ENCODE measurements at places on chromosomes 12 and 14. TPM values are rescaled to one million over a fixed set of nuclear protein-coding genes. Genes with fewer than 3 reads are reported as not detected.

The ANO4 gene
- 0.17 TPM for total RNA-seq

The TGM1 gene
- total RNA-seq = 0.52 TPM

The TMTC1 gene
- total RNA-seq = 108 TPM

The PMEL gene
- total RNA-seq = not detected

The VRTN gene
- not detected for total RNA-seq

- peaks cover 16% of the 10 kb centered on the region for H3K4me1 ChIP-seq
- H3K27me3 ChIP-seq = no peaks in the 10 kb centered on the region
- no peaks in the 10 kb centered on the region for H3K36me3 ChIP-seq
- DNase-seq = no peak
These were observed at the start of gene RASSF9 for GRCh38 chr12:85836197-85837090. Gene RASSF9, minus strand, starts transcription at chr12:85836409. Its CDS starts 208 bp downstream, at chr12:85836201.

DNA sequence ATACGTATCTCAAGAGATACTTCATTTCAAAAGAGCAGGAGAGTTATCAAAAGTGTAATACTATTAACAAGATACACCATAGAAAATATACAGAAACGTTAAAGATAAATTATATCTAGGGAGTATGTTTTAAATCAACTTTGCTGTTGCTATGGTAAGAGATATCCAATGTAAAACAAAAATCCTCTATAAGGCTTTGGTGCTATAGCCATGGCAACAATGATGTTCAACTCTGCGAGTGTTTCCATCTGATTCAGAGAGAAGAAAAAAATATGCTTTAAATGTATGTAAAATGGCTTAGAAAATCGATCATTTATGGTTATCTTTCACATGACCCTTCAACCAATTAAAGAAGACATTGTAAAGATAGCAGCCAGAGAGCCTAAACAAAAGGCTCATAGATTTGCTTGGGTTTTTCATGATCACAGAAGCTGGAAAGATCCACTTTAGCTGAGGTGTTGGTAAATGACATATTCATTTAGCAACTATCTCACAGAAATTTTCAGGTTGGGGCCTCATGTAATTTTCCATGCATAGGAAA, 387.0 kb upstream of the GARIN6 start:
- no peaks in the 10 kb centered on the region for H3K36me3 ChIP-seq
- peaks cover 23% of the 10 kb centered on the region for H3K4me1 ChIP-seq
- H3K27me3 ChIP-seq = no peaks in the 10 kb centered on the region
- no peak overlapping the region for H3K4me3 ChIP-seq
- H3K27ac ChIP-seq = no peak overlapping the region

- no peak overlapping the region for H3K27ac ChIP-seq
- H3K36me3 ChIP-seq = no peaks in the 10 kb centered on the region
- H3K4me3 ChIP-seq = no peak overlapping the region
- H3K4me1 ChIP-seq = peaks cover 7% of the 10 kb centered on the region
These were observed 11.1 kb downstream of the KIF21A start for GRCh38 chr12:39431797-39432196.

GRCh38 chr12:49904601-49905000, 901 bp upstream of the FAIM2 start:
- peaks cover 13% of the 10 kb centered on the region for H3K27me3 ChIP-seq
- no peak overlapping the region for H3K4me3 ChIP-seq
- no peaks in the 10 kb centered on the region for H3K36me3 ChIP-seq
- DNase-seq = no peak
- peak overlapping the region; percentile 70 for H3K27ac ChIP-seq

- H3K4me1 ChIP-seq = peaks cover 10% of the 10 kb centered on the region
- DNase-seq = no peak
- H3K4me3 ChIP-seq = no peak overlapping the region
- H3K36me3 ChIP-seq = no peaks in the 10 kb centered on the region
- H3K27ac ChIP-seq = no peak overlapping the region
These were observed 6.0 kb downstream of the EML5 start for GRCh38 chr14:88786715-88787114.
